ENCODE measurements at places on chromosomes 5 and 9.

GRCh38 chr9:2459756-2460155, 161.8 kb upstream of the VLDLR start:
- DNase-seq, result no peak

DNA sequence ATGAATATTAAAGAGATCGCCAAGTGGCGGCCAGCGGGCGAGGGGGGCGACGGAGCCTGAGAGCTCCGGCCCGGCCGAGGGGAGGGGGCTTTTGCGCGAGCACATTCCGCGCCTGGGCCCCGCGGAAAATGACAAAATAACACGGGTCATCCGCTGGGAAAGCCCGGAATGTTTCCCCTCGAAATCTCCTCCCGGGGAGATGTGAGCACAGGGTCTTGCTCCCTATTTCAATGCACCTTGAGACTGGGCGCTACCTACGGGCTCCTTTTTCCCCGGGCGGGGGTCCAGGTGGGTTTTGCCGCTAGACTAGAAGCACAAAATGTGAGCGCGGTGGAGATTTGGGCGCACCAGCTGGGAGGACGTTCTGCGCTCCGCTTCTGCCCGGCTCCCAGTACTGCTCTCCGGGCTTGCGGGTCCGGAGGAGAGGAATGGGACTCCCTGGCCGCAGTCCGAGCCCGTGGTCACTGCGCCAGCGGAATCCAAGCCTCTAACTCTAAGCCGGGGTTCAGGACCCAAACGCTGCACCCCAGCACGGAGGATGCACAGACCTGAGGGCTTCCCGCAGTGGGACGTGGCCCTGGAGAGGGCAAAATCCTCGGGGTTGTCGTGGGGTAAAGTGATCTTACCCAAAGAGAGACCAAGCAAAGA, 2.8 kb upstream of the PRDM12 start:
- no peak for DNase-seq

DNA sequence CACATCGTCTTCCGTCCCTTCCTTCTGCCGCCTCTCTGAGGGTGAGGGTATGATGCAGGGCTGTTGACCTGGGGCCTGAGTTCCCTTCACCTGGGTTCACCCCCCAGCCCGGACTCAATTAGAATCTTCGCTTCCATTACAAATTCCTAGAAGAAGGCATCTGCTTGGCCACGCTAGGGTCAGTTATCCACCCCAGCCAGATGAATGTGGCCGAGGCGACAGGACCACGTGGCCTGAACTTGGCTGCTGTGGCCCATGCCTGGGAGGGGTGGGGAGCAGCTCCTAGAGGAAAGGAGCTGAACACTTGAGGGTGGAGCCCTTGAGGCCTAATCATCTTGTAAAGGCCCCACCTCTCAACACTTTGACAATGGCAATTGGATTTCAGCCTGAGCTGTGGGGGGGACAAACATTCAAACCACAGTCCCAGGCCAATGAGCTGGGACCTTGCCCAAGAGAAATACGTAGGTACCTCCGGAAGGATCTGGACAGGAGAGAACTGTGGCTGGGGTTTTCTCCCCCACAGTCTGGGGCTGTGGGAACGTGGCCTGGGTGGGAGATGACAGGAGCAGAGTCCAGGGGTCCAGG, 90.6 kb upstream of the ADAMTS2 start:
- no peak for DNase-seq

DNA sequence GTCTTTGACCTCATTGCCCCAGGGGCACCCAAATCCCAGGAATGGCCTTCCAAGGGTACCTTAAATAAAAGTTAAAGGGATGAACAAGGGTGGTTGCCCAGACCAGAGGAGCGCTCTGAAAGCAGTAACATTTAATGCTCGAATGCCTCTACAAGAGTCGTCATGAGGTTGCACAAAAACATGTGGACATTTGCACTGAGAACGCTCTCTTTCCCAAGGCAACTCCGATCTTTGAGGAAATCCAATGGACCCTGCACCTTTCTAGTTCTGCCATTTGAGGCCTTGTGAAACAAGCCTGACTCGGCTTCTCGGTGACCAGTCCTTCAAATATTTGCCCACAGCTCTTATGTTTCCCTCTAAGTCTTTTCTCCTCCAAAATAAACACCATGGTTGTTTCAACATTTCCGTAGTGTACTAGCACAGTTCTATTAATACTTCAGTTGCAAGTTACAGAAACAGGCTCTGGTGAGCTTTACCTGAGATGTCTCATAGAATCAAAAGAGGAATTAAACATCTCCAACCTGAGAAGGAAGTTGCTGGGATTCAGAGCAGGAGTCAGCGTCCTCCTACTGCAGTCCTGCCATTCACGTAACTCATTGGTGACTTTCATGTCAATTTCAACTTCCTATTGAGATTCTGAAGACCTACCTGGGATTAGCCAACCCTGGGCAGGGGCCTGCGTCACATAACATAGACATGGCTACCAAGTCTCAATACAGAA, 168.8 kb upstream of the RAI14 start:
- DNase-seq, result no peak

DNA sequence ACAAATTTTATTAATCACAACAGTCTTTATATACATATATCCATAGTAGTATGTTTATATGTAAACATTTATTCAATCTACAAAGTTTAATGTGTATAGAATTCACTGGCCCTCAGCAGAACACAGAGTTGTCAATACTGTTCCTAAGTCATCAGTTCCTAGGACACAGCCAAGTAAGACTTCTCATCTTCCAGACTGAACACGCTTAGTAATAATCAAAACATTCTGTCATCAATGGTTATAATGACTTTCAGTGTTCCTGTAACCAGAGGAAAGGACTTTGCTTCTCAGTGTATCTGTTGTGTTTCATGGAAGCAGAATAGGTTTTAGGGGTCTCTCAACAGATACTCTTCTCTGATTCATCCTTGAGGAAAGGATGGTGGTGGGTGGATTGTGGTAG, 82.2 kb downstream of the SMIM23 start:
- DNase-seq, result no peak

GRCh38 chr5:67960939-67961338, 254.6 kb upstream of the PIK3R1 start:
- peak; percentile 20 for DNase-seq

- DNase-seq, result no peak
These were observed 89.5 kb downstream of the ARSB start for GRCh38 chr5:78895616-78896015.

DNA sequence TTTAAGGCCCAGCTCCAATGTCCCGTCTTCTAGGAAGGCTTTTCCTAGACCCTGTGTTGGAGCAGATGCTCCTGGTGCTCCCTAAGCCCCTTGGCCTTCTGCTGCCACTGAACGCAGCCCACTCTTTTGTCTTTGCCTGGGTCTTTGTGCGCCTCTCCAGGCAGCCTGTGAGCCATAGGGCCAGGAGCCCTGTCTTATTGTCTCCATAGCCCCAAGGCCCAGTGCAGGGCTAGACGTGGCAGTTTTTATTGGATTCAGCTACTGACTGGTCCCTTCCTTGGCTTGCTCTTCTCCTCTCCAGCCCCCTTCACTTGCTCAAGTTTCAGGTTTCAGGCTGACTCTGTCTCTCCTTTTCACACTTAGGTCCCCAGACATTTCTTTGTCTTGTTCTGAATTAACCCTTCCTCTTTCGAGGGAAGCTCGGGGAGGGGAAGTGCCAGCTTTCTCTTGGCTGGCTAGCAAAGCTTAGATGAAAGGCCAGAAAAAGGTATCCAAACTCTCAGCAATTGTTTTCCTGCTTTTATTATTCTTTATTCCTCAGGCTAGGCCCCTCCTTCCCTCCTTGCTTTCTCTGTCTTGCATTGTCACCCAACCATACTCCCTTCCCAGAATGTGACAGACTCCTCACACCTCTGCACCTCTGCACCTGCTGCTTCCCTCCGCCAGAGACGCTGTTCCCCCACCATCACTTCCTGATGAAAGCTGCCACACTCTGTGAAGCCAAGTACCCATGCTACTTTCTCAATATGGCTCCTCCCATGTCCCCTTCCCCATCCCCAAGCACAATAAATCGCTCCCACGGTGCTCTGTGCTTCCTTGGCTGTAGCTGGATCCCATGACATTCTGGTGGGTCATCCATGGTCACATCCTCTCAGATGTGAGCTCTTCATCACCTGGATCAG, 101.6 kb upstream of the CPEB4 start:
- DNase-seq, result no peak

- DNase-seq, result no peak
These were observed 52.2 kb downstream of the LMNB1 start for GRCh38 chr5:126829098-126829497.

DNA sequence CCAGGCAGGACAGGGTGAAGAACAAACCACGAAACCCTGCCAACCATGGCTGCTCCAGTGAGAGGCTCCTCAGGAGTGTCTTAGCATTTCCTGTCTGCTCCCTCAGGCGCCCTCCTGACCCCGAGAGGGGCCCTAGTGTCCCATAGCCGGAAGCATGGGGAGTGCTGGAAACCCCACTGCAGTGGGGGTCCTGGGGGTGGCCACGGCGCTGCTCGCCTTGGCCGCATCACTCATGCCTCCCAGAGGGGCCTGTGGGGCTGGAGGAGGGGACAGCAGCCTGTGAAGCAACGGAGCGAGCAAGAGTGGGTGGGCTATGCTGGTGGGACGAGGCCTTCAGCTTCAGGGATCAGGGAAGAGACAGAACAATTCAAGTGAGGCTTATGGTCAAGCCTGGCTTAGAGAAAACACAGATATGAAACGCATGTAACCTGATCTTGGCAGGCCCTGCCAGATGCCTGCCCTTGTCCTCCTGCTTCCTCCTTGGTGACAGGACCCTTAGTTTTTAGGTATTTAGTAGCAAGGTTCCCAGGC, 219.1 kb downstream of the FANCC start:
- no peak for DNase-seq

- DNase-seq, result no peak
These were observed 343.1 kb downstream of the BRINP1 start for GRCh38 chr9:119026120-119026519.

- no peak for DNase-seq
These were observed 43.7 kb downstream of the LURAP1L start for GRCh38 chr9:12818431-12819000.

DNA sequence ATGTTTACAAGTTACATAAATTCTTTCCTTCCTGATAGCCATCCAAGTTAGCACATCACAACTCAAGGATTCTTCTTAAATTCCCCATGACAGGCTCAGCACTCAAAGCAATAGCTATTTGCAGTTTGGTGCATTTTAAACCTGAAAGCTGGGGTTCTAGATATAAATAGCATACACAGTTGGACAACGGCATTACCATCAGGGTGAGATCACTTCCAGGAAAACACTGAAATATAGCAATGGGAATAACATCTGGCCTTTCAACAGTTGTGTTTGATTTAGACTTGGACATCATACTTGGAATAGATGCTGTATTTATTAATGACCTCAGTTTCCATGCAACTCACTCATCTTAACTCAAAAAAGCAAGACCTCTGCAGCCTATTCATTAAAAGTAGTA, 24.7 kb upstream of the LECT2 start:
- DNase-seq, result no peak

- no peak for DNase-seq
These were observed 72.3 kb downstream of the LMNB1 start for GRCh38 chr5:126849101-126849678.

DNA sequence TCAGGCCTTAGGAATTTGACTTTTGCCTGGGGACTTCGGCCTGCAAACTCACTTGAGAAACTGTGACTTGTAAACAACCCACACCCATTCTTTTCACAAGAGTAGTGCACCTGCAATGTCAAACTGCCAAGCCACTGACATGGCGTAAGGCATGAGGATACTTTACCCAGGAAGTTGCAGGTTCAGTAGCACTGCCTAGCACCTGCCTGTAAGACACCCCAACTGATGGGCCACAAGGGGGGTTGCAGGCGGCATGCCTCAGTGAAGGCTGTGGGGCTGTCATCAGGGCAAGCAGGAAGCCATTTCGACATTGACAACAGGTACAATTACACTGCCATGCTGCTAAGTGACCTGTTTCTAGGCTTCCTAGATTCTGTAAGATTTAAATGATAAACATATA, 41.3 kb upstream of the RASGEF1C start:
- DNase-seq, result no peak

- peak; percentile 17 for DNase-seq
These were observed 979 bp downstream of the PCDHGA12 start for GRCh38 chr5:141431286-141431685.

DNA sequence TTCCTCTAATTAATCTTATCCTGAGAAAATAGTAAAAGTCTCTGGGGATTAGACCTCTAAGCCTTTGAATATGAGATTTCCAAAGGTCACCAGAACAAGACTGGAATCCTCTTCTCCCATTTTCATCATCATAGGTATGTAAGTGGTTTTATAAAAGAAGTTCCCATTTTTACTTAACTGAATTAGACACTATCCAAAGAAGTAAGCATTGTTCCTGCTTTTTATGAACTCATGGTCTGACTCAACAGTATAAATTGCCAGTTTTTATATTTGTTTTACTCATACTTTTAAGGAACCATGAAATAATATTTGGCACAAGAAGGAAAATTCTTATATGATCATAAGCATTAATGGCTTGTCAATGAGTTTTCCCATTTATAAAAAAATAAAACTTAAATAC, 167.1 kb upstream of the ADRA1B start:
- no peak for DNase-seq

- DNase-seq, result no peak
These were observed 43.0 kb downstream of the SFXN1 start for GRCh38 chr5:175521313-175521833.

- no peak for DNase-seq
These were observed 152.5 kb downstream of the ESM1 start for GRCh38 chr5:54832858-54833257.
